CD4-positive, alpha-beta T cell (primary cell): ENCODE measurements at places on chromosomes 3 and 15.

DNA sequence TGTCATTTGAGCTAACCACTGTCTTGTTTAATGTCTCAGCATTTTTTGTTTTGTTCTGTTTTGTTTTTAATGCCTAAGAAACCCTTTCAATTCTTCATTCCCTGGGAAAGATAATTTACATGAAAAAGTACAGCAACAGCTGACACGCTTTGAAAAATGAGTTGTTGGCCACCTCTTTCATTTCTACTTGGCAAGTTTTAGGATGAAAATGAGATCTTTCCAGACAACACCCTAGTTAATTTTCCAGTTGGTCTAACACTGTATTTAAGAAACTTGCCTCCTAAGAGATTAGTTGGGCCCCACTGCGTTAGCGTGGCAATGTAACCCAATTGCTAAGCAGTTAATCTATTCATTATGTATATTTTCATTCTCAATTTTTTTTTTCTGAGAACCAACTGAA lies 194.0 kb upstream of the LRRN1 start:
- no peak for DNase-seq

- no peak for DNase-seq
Measured at GRCh38 chr15:25572191-25572590, 133.4 kb upstream of the UBE3A start.

- no peak for DNase-seq
Measured at GRCh38 chr3:144351011-144351410, 379.4 kb downstream of the DIPK2A start.

DNA sequence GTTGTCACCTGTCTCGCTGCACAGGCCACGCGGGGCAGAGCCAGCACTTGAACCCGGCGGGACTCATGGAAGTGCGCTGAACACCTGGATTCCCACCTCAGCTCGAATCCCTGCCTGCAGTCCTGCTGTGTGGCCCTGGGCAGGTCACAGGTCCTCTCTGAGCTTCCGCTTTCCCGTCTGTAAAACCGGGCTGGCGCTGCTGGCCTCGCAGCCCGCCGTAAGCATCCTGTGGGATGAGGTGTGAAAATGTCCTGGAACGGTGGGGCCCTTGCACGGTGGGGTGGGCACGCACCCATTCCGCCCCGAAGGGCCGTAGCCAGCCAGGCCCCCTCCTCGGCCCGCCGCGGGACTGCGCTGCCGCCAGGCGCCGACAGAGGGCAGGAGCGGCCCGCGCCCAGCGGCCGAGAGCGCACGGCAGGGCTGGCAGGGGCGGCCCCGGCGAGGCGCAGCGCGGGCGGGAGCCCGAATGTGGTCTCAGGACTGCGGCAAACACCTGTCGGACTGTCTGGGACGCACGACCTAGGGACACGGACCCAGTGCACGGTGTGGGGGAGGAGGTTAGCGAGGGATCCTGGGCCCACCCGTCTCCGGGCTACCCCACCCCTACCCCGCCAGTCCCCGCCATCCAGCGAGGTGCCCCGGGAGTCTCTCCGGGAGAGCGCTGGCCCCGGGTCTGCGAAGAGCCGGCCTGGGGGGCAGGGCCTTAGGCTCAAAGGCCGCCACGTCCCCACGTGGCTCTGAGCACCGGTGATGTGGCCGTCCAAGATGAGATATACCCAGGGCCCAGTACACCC lies 40.4 kb downstream of the DNAJB8 start:
- DNase-seq: peak; percentile 34

DNA sequence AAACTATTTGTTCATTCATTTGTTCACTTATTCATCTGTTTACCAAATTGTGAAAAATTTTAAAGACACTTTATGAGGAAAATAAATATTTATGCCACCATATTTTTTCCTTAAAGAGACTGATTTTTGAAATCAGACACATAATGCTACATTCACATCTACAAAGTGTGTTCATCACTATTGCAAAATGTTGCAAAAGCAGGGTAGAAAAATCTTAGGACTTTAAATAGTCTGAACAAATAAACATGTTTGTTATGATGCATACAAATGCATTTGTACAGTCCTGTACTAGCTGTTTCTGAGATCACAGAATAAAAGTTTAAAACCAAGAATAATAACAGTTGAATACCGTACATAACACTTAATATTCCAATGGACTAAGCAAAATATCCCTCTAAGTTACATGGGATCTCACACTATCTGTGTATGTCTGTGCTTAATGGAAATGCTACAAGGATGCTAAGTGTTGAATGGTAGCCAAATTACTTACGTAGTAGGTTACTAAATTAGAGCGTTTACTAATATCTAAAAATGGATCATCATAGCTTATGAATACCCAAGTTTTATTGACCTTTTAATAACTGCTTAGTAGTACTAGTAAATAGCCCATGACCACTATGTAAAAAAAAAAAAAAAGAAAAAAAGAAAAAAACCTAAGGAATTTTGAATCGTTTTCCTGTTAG lies 25.1 kb downstream of the ATP11B start:
- DNase-seq: no peak
